ENCODE measurements at places on chromosomes 11 and 22.

GRCh38 chr22:47094861-47095330 lies 332.4 kb downstream of the TBC1D22A start:
- DNase-seq: no peak

- no peak for DNase-seq
These were observed 9.5 kb downstream of the LTO1 start for GRCh38 chr11:69665669-69666068.

DNA sequence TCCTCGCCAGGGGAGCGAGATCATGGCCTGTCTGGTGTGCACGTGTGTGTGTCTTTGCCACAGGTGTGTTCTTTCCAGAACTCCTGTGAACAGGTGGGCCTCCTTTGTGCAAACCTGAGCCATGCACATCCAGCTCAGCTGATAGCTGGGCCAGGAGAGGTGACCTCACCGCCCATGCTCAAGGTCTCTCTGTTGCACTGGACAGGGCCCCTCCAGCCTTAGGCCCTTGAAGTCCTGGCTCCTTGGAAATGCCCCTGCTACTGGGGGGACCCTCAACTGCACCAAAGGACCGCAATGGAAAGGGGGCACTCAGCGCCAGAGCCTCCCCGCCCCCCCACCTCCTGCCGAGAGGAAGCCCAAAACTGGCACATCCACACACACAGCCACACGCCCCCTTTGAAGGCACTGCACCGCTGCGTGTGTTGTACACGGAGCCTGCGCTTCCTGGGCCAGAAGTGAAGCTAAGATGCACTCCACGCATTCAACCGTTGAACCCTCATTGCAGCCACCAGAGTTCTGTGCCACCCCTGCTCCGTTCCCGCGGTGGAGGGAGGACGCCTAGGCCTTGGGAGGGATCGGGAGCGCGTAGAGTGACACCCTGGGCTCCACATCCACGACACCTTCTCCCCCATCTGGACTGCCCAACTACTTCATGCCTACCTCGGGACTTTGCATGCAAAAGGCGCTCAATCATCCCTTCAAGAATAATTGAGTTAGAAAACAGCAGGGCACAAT lies 16.4 kb upstream of the IL2RB start:
- no peak for DNase-seq

DNA sequence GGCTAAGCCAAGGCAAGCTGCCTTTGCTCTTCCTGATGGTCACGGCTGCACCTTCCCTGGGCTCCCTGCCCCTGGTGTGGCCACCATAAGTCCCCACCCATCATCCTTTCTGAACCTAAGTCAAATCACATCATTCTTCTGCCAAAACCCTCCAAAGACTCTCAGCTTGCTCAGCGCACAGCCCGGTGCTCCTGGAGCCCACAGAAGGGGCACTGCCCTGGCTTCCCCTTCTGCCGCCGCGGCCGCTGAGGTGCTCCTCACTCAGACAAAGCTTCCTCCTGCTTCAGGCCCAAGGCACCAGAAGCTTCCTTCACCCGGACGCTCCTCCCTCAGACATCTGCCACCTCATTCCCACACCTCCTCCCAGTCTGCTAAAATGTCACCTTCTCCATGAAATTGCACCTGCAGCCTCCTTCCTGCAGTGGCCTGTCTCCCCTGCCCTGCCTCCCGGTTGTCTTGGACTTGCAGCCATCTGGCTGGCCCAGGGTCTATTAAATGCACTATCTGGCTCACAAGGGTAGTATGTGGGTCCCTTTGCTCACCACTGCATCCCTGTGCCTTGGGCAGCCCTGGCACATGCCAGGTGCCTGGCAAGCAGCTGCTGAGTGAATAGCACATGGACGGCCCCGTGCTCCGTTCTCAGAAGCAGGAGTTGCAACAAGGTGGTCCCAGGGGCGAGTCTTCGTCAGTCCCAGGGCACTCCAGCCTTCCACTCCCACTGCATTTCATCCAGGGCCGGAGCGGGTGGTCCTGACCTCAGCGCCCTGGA lies 108.2 kb downstream of the WNT7B start:
- DNase-seq: no peak

- DNase-seq: no peak
These were observed 138.9 kb downstream of the CD44 start for GRCh38 chr11:35277827-35278226.

DNA sequence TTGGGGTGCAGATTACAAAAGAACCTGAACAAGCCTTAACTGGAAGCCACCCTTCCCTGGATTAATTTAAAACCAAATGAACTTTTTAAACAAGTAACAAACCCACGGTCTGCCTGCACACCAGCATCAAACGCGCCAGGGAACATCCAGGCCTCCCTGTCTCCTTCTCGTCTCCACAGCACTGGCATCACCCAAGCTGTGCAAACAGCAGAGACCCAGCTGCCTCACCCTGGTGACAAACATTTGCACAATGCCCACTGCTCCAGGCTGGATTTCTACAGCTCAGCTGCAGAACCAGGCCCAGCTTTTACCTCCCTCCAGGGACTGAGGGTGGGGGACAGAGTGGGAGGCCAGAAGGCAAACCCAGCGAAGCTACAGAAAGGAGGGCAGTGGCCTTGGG lies 7.0 kb downstream of the RPL3 start:
- no peak for DNase-seq

GRCh38 chr22:50531546-50531961 lies 1.7 kb upstream of the TYMP start:
- no peak for DNase-seq

GRCh38 chr22:20211997-20212753 lies 55.9 kb downstream of the RTN4R start:
- no peak for DNase-seq

GRCh38 chr22:36875741-36876140 lies 14.9 kb downstream of the NCF4 start:
- DNase-seq: no peak

GRCh38 chr22:45317551-45318167 lies 7.9 kb downstream of the FAM118A start:
- DNase-seq: no peak

DNA sequence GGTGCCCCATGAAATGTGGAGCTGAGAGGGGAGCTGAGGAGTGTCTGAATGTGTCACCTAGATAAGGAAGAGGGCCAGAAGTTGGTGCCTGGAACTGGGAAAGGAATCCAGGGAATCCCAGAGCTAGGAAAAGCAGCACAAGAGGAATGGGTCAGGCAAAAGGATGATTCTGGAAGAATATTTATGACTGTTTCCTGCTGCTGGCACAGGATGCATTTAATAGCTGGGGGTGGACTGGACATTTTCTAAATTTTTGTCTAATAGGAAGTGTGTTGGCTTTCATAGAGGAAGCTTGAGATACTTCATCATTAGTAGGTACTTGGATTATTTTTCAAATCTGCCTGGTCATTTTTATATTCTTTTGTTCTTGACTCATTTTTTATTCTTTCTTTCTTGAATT lies 17.4 kb upstream of the MRGPRX2 start:
- DNase-seq: no peak

DNA sequence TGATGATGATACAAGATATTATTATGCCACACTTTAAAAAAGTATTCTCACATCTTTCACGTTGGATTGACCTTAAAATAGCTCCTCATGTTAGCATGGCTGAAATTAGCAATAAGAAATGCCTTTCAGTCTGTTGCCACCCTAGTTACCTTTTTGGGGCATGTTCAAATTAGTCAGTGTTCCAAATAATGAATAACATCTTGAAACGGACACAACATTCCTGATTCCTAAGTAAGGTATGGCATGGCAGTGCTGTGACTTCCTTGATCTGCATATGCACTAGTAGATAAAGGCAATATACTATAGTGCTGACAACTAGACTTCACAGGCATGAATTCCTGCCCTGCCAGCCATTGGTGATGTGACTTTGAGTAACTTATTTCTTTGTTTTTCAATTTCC lies 914.5 kb downstream of the METTL15 start:
- DNase-seq: no peak

DNA sequence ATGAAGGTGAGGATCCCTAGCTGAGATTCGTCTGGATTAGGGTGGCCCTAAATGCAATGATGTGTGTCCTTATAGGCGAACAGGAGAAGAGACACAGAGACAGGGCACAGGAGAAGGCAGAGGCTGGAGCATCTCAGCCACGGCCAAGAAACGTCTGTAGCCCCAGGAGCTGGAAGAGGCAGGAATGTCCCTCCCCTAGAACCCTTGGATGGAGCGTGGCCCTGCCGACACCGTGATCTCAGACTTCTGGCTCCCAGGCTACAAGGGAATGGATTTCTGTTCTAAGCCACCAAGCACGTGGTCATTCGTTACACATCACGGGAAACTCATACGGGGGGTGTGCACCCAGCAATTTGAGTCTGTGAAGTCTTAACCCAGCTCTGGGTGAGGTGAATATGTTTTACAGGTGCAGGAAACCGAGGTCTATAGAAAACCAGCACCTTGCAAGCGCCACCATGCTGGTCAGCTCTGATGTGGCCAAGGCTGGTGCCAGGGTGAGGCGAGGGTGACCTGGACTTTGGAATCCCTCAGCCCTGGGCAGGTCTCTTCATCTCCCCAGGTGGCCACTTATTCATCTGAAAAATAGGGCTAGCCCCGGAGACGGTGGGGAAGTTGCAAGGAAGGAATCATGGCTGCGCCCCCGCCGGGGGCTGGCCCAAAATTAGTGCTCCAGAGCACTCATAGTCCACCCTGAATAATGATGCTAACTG lies 89.5 kb upstream of the FGF3 start:
- no peak for DNase-seq

GRCh38 chr11:35111161-35112055 lies 27.6 kb upstream of the CD44 start:
- no peak for DNase-seq

GRCh38 chr11:117127171-117127901 lies 16.8 kb upstream of the PAFAH1B2 start:
- DNase-seq: no peak

- DNase-seq: no peak
These were observed 3.2 kb downstream of the C11orf54 start for GRCh38 chr11:93744669-93745004.

DNA sequence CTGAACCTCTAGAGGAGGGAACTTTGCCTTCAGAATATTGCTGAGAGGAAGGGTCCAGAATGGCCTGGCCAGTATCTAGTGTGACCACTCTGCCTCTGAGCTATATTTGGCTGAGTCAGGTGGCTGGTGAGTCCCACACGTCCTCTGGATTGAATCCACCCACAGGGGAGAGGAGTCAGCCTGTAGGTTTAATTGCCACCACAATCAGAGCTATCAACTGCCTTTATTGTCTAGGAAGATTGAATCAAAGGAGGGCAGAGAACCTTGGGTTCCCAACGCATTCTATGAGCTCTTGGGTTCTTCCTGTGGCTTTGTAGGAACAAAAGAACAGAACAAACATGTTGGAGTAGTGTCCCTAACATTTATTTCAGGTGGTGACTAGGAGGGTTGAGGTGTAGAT lies 67.7 kb downstream of the ST3GAL4 start:
- no peak for DNase-seq

- no peak for DNase-seq
These were observed 40.5 kb upstream of the OR9Q1 start for GRCh38 chr11:57983191-57983590.

DNA sequence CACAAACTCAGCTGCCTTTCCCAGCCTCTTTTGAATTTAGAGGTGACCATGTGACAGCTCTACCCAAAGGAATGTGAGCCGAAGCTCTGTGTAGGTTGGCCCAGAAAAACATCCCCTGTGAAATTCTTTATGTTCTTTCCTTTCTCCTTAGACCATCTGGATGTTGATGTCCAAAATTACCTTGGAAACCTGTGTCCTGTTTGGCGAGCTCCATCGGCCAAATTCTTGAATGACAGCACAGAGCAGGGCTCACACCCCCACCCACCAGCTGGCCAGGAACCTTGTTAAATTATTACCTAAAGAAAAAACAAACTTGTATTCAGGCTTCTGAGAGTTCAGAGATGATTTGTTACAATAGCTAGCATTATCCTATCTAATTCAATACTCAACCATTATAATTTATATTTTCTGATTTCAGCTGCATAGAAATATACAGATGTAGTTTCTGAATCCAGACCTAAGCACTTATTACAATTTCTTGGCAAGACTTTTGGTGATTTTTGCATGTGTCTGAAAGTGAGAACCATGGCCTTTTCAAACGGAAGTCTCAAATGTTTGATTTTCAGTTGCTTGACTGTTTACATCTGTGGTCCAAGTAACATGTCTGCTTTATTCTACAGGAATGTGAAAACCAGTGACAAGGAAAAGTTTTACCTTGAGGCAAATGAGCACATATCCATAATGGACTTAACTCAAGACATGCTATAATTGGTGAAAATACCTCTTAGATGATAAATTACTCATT lies 554.2 kb downstream of the NTM start:
- DNase-seq: no peak

- no peak for DNase-seq
These were observed 716.4 kb downstream of the KCNA4 start for GRCh38 chr11:29300420-29300819.

DNA sequence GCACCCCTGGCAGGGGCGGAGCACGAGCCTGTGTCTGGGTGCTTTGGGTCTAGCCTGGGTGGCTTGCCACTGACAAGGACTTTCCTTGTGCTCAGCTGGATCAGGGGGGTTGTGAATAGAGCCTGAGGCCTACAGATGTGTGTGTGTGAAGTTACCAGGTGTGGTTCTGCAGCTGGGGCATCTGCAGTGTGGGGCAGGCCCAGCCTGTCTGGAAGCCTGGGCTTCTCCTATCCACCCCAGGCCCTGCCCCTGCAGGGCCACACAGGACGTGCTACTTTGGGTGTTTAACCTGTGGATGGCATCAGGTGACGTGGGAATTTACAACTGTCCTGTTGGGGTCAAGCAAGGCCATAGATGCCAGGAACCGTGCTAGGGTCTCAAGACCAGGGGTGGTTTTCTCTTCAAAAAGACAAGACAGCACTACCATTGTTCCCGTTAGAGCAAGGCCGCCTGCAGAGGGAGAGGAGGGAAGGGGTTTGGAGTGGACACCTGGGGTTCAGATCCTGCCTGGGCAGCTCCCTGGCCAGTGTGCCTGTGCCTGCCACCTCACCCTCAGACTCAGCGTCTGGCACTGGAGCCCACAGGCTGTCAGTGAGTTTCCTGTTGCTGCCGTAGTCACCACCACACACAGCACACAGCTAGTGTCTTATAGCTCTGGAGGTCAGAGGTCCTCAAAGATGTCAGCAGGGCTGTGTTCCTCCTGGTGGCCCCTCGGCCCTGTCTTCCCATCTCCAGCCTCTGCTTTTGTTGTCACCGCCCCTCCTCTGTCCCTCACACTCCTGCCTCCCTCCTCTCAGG lies 31.6 kb downstream of the CTTN start:
- no peak for DNase-seq

GRCh38 chr11:13260963-13261588 lies 16.5 kb upstream of the BMAL1 start:
- DNase-seq: no peak

DNA sequence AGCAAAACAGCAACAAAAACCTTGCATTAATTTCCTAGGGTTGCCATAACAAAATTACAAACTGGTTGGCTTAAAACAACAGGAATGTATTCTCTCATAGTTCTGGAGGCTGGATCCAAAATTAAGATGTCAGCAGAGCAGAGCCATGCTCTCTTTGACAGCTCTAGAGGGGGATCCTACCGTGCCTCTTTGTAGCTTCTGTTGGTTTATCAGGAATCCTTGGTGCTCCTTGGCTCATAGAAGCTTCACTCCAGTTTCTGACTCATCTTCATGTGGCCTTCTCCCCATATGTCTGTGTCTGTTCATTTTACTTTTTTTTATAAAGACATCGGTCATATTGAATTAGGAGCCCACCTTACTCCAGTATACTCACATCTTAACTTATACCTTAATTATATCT lies 90.5 kb upstream of the POU2AF2 start:
- DNase-seq: no peak

Measured in activated naive CD8-positive, alpha-beta T cell treated with anti-CD3 and anti-CD28 coated beads, Interleukin-2, amount 50 U/mL, for 16 hours (primary cell).